ENCODE measurements at places on chromosomes 3 and 15. TPM values are rescaled to one million over a fixed set of nuclear protein-coding genes. Genes with fewer than 3 reads are reported as not detected.

GRCh38 chr15:57743424-57743823 lies 36.9 kb downstream of the POLR2M start:
- peak; percentile 16 for DNase-seq

DNA sequence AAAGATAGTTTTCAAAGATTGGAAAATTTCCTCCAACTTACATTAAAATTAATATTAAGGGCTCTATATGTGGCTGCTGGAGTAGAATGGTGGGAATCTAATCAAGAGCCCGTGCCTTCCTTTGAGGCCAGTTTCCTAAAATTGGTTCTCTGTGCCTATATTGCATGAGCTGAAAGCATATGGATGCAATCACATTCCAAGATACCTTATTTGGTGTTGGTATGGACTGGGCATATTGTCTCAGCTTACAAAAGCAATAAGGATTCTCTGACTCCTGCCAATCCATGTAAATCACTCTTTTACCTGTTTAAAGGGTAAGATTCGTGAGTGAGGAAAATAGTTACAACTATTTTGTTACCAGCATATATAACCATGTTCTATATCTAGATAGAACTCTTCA lies 111.6 kb downstream of the GREM1 start:
- DNase-seq, result no peak

Gene CD96
- total RNA-seq, result not detected

Gene TRMT10C
- total RNA-seq, result 29.7 TPM

- peak; percentile 18 for DNase-seq
Measured at GRCh38 chr15:62935300-62936081, 107.1 kb upstream of the TPM1 start.

Gene SATB1
- 16.6 TPM for total RNA-seq

DNA sequence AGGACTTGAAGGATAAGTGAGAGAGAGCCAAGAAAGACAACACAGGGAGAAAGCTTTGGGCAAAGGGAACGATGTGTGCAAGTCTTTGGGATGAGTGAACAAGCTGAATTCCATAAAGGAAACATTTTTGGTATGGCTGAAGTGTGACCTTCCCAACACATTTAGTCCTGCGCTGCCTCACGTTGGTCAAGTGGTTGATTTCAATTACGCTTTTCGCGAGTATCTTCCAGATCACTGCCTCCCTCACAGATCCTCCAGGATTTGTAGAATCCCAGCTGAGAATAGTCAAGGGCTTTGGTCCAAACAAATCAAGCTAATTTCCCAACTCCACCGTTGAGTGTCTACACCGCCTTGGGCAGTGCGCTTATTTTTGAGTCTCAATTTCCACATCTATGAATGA lies 338.4 kb upstream of the ADAMTS9 start:
- DNase-seq, result no peak

Gene SERINC4
- total RNA-seq, result 0.33 TPM

DNA sequence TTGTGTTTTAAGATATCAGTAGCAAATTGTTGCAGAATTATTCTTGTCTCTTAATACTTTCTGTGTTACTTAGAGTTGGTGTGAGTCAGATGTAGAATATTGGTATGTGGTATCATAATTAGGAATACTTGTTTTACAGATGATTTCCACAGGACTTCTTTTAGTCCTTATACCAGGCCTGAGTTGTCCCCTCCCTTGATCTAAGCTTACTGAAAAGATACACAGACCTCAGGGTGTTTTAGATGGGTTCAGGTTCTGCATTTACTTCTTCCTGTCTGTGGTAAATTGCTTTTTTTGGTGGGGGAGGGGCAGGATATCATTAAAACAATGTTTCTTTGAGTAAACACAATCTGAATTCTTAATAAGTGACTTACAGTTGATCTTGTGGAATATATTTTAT lies 14.2 kb downstream of the DZIP3 start:
- peak; percentile 30 for DNase-seq

DNA sequence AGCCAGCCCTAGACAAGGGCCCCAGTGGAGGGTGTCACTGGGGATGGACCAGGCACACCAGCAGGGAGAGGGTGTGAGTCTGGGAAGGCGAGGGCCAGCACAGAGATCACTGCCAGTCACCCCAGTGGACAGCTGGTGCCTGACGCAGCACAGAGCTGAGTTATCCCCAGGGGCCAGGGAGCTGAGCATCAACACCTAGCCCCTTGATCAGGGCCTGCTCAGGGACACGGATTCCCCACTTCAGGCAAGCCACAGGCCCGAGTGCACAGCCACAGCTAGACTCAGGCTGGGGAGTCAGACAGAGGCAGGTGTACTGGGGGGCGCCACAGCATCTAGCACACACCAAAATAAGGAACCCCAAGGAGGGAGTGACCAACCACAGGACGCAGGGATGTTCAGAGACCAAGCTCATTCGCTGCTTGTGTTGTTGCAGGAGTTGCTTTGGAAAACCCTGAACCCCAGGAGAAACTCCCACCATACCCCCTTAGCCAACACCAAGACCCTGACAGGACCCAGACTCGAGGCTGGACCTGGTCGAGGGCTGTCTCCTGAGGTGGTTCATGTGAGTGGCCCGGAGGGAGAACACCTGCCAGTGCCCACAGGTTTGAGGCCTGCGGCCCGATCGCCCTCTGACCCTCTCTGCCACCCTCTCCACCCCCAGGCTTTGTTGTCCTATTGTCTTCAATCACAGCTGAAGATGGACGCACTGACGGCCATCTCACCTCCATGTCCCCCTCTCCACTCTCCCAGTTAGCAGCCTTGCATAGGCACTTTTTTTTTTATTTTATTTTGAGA lies 146.8 kb downstream of the TPRA1 start:
- no peak for DNase-seq
